Left cardiac atrium (tissue), 4 donors: ENCODE measurements at places on chromosomes 1 and 21. TPM values are rescaled to one million over a fixed set of nuclear protein-coding genes. Genes with fewer than 3 reads are reported as not detected.

The G0S2 gene
- 220 TPM for total RNA-seq

GRCh38 chr1:53182716-53183094 is 13.9 kb upstream of the CPT2 start:
- DNase-seq, result no peak

DNA sequence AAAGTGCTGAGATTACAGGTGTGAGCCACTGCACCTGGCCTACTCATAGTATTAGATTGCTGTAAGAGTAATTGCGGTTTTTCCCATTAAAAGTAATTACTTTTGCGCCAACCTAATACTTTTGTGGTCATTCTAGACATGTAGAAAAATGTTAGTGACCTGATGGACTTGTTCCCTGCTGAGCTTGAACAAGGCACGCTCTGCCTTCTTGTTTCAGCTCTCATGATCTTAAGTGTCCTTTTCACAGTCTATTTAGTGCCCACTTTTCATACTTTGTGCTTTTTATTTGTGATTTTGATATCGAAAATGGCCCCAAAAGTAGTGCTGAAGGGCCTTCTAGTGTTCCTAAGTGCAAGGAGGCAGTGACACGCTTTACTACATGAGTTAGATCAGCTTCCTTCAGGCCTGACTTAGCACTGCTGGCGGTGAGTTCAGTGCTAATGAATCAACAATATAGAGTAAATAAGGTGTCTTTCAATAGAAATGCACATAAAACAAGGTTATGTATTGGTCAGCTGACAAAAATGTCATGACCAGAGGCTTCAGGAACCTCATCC is 5.6 kb upstream of the RD3 start:
- DNase-seq, result no peak

- no peak for DNase-seq
Observed at GRCh38 chr1:154938604-154939399, 2.3 kb upstream of the PMVK start.

DNA sequence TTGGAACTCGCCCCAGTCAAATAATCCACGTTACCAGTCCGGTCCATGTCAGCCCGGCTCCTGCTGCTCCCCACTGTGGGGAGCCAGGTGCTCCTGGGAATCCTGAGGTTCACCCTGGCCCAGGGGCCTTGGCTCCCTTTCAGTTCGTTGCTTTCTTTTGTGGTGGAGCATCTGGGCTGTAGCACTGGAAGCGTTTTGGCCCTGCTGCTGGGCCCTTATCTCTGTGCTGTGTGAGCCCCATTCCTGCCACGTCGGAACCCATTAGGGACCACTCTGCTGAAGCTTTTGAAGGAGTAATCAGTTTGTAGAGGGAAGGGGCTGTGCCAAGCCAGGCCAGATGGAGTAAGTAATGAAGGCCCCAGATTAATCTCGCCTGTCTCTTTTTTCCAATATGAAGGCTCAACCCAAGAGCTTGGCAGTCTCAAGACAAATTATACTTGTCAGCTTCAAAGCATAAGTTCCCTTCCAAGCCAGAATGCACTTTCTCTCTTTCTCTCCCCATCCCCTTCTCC is 82.3 kb downstream of the PGM1 start:
- DNase-seq, result no peak
